Activated CD4-positive, alpha-beta T cell treated with anti-CD3 and anti-CD28 coated beads, Interleukin-2, amount 10 ng/mL, durations not matched to agents 7 days and 5 days (primary cell): ENCODE measurements at places on chromosomes 7 and 10.

DNA sequence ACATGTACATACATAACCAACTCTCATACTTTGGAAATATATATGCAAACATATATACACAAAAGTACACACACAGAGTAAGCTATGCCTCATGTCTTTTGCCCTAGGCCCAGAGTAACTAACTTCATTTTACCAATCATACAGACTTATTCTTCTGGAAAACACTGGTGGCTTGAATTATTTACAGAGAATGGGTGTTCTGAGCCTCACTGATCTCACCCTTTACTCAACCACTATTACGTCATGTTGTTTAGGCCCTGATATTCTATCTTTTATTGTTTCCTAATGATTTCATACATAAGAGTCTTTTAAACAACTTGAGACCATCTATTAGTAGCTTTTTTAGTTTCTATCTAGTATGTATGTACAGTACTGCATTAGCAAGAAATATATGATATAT lies 43.0 kb downstream of the ANK3 start:
- no peak for DNase-seq

DNA sequence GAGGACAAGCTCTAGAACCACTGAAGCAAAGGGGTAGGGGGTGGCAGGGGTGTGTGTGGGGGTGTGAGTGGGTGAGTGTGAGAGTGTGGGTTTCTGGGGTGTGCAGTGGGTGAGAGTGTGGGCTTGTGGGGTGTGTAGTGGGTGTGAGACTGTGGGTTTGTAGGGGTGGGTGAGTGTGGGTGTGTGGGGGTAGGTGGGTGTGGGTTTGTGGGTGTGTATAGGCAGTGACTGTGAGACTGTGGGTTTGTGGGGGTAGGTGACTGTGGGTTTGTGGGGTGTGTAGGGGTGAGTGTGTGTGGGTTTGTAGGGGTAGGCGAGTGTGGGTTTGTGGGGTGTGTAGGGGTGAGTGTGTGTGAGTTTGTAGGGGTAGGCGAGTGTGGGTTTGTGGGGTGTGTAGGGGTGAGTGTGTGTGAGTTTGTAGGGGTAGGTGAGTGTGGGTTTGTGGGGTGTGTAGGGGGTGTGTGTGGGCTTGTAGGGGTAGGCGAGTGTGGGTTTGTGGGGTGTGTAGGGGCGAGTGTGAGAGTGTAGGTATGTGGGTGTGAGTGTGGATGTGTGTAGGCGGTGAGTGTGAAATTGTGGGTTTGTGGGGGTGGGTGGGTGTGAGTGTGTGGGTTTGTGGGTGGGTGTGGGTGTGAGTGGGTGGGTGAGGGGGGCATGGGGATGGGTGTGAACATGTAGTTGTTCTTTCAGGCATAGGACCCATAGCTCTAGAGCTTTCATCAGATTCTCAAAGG lies 8.8 kb downstream of the NOS3 start:
- no peak for DNase-seq

DNA sequence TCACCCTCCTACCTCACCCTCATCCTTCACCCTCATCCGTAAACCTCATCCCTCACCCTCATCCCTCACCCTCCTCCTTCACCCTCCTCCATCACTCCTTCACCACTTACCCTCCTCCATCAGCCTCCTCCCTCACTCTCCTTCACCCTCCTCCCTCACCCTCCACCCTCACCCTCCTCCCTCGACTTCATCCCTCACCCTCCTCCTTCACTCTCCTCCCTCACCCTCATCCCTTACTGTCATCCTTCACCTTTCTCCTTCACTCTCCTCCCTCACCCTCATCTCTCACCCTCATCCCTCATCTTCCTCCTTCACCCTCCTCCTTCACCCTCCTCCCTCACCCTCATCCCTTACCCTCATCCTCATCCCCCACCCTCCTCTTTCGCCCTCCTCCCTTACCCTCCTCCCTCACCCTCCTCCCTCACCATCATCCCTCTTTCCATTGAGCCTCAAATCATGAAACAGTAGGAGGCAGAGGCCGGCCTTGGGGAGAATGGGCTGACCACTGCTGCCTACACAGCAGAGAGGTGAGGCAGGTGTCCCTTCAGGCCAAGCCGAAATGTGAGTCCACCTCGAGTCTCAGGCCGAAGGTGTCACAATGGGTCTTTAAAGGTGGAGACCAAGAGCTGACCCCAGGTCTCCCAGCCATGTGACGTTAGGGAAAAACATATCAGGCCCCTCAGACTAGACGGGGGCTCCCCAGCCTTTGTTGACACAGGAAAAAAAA lies 53.0 kb downstream of the PDGFA start:
- DNase-seq: no peak

DNA sequence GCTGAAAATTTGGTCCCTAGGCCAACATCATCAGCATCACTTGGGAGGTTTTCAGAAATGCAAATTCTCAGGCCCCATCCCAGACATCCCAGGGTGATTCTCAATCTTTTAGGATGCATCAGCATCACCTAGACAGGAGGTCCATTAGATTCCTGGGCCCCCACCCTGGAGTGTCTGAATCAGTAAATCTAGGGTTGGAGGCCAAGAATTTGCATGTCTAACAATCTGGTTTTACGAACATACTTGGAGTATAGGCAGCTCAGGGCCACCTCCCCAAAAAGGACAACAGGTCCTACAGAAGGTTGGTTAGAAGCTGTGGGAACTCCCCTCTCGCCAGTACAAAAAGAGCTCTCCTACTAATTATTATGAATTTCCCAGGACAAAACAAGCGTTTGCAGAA lies 15.5 kb downstream of the ZC3HAV1 start:
- DNase-seq: no peak

DNA sequence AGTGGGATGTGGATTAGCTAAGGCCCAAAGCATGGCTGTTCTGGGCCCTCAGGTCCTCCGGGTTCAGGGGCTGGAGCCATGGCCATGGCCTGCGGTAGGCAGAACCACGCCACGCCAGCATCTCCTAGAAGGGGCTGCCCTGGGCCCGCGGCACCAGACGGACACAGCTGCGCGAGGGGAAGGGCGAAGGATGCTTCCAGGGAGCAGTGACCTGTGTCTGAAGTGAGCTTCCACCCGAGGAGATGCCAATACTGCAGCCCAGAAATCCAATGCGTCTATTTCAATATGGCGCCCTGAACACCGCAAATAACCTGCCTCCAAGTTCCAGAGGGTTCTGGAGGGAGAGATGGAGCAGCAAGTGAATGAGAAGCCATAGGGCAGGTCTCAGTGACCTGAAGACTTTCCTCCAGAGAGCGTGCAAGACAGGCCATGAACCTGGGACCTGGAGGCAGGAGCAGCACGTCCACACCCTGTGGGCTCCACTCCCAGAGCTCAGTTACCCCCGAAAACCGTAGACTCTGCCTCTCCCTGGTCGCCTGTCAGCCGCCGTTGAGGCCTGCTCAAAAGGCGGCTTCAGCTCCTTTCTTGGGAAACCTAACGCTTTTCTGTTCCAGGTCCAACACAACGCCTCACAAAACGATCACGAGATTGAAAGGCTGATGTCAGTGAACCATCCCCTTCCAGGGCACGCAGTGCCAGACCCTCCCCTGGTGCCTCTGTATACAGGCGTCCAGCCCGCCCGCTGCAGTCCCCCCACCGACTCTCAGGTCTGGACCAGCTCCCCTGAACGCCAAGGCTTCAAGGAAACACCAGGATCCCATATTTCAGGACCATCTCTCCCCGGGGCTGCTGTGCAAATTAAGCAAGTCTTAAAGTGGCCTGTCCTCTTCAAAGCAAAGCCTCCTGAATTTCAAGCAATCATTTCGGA lies 37.4 kb downstream of the AMZ1 start:
- no peak for DNase-seq

DNA sequence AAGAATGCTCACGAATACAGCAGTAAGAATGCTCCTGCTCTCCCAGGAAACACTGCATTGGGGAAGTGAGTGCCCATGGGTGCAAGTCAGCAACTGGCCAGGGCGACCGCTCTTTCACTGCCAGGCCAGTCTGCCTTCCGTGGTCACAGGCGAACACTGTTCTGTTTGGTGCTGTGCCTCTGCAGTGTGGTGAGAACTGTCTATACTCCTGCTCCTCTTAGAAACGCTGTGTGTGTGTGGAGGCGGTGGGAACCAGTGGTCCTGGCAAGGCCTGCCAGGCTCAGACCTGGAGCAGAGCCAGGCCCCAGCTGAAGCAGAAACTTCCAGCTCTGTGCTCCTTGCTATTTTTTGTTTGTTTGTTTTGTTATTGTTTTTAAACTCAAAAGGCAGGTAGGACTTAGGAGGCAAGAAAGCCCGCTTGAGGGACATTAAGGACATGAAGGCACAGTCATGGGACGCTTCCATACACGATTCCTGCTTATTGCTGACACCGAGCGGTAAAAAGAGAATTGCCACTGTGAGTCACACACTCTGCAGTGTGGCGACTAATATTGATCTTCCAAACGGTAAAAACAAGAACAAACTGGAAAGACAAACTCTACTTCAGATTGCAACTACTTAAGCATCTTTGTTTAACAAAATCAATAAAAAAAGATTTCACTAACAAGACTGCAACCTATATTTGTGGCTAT lies 430.8 kb downstream of the DNAJB6 start:
- no peak for DNase-seq

- no peak for DNase-seq
Measured at GRCh38 chr7:37376386-37376785, 72.3 kb downstream of the ELMO1 start.

DNA sequence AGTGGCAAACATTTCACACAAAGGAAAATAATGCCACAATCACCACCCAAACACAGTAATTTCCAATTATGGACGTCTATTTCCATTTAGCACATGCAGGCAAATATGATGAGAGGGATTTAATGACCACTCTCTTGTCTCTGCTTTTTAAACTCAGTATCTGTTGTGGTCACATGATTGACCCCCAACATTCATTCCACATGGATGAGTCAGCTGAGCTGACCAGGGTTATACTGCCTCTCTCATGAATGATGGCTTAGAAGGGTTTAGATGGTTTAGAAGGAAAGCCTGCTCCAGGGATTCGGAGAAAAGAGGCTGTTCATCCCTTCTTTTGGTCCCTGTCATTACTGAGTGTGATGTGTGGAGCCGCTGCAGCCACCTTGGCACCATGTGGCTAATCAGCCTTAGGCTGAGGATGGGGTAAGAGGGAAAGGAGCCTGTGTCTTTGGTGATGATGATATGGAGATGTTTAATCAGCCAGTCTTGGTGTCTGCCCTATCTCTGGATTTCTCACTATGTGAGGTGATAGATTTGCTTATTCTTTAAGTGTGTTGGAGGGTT lies 38.2 kb upstream of the JAKMIP3 start:
- DNase-seq: no peak

DNA sequence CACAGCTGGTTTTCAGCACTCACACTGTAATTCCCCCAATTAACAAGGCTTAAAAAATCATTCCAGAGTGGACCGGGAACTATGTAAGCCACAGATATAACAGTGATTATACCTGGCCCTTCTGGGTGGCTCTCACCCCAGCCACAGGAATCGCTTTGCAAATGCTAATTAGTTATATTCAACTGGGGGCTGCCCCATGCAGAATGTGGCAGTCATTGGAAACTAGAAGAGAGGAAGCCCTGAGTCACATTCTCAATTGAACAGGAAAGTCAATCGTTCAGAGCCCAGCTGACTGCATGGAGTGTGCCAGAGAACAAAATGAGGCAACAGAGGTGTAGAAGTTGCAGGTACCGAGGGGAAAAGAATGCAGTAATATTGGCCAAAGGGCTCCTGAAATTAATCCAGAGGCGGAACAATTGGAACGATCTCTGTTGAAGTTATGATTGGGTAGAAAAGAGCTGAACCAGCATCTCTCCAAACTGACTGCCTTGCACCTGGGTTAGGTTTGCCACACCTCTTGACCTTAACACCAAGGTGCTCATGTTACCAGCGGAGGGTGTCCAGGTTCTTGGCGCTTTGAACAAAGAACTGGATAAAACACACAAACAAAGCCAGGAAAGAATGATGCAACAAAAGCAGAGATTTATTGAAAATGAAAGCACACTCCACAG lies 909.7 kb upstream of the AUTS2 start:
- DNase-seq: no peak

- DNase-seq: no peak
Measured at GRCh38 chr10:68184546-68184945, 47.4 kb downstream of the ATOH7 start.

DNA sequence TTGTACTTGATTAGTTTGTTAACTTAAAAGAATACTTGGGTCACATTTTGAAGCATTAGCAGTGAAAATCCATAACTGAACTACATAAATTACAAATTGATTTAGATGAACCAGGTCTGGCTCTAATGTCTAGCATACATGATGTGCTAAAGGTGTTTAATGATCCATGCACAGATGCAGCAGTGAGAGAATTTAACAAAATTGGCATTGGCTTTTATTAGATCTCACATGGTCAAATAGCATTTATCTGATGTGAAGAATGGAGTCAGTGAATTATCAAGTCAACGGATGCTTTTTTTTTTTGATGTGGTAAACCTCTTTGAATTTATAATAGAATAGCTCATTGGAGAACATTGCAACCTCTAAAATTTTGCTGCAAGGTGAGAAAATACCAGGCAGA lies 293.0 kb upstream of the POT1 start:
- no peak for DNase-seq

GRCh38 chr7:102415685-102416225 lies 17.6 kb upstream of the ORAI2 start:
- DNase-seq: peak; percentile 75

GRCh38 chr7:33452805-33453502 lies 323.6 kb downstream of the BBS9 start:
- no peak for DNase-seq

GRCh38 chr7:95687759-95688343 lies 84.5 kb upstream of the DYNC1I1 start:
- DNase-seq: no peak

GRCh38 chr7:21651697-21652096 lies 108.9 kb downstream of the DNAH11 start:
- DNase-seq: no peak

- DNase-seq: no peak
Measured at GRCh38 chr7:104772405-104773345, 241.3 kb upstream of the KMT2E start.

DNA sequence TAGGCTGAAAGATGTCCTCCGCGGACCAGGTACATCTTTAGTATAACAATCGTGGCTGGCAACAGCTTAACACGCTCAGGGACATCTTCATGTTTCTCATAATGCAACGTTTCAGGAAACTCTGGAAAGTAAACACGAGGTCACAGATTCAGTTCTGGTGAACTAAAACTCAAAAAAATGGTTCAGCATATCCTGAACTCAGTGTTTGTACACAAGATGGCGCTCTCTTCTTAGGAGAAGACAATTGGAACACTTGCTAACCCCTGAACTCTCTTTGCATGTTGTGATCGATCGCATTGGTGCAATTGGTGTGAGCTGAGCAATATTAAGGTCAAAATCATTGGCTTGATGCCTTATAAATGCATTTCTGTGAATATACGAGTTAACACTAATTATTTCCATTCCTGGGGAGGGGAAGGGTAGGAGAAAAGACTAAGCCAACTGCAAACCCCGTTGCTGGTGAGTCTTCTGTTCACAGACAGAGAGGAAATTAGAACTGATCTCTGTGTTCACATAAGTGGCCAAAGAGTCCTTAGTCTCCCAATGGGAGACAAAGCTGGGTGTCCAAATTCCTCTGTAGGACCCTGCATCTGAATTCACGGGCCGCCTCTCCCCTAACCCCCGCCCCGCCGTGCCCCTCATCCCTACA lies 52.6 kb upstream of the FAM180A start:
- DNase-seq: peak; percentile 67

- DNase-seq: no peak
Measured at GRCh38 chr7:87447116-87447635, 28.3 kb downstream of the ABCB4 start.

- DNase-seq: no peak
Measured at GRCh38 chr7:136312592-136312991, 335.4 kb upstream of the MTPN start.

- DNase-seq: no peak
Measured at GRCh38 chr7:13257661-13258060, 570.2 kb downstream of the ARL4A start.
